ENCODE measurements at places on chromosomes 11 and 22. TPM values are rescaled to one million over a fixed set of nuclear protein-coding genes. Genes with fewer than 3 reads are reported as not detected.

DNA sequence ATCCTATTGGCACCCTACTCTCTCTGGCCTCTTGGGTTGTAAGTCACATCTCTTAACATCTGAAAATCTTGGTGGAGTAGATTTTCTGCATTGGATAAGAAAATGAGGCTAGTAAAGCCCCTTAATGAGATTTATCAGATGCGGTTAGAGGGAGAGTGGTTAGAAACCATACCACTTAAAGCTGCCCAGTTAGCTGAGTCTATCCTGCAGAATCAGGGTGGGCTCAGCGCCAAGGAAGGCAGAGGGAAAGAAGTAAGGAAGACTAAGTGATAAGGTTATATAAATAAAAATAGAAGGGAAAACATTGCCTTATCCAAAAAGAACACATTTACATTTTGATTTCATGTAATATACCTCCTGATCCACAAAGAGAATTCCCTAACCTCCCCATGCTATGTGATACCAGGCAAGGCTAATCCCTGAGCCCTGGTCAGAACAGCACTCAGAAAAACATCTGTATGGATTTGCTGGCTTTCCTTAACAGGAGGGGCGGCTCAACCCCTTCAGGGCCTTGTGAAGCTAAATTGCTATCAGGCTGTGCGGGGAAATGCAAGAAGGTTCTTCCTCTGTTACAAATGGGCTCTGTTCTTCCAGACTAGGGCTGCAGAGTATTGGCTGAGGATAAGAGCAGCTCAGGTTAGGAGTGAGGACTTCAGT is 101.7 kb downstream of the SNX19 start:
- DNase-seq: no peak

GAL3ST3 gene
- 2.3 TPM for total RNA-seq

LRRC74B gene
- not detected for total RNA-seq

TSSK2 gene
- total RNA-seq: not detected

- DNase-seq: no peak
Measured at GRCh38 chr22:27258616-27259172, 542.9 kb downstream of the MN1 start.

DNA sequence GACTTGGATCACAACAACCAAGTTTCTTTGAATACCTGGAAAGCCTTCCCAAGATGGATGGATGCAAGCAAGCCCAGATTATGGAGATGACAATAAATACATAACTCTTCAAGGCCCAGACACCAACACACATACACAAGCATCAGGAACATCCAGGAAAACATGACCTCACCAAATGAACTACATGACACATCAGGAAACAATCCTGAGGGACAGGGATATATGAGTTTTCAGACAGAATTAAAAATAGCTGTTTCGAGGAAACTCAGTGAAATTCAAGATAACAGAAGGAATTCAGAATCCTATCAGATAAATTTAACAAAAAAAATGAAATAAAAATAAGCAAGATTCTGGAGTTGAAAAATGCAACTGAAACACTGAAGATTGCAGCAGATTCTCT is 659.4 kb downstream of the METTL15 start:
- no peak for DNase-seq

- no peak for DNase-seq
Measured at GRCh38 chr11:373716-374551, 4.6 kb downstream of the B4GALNT4 start.

DNA sequence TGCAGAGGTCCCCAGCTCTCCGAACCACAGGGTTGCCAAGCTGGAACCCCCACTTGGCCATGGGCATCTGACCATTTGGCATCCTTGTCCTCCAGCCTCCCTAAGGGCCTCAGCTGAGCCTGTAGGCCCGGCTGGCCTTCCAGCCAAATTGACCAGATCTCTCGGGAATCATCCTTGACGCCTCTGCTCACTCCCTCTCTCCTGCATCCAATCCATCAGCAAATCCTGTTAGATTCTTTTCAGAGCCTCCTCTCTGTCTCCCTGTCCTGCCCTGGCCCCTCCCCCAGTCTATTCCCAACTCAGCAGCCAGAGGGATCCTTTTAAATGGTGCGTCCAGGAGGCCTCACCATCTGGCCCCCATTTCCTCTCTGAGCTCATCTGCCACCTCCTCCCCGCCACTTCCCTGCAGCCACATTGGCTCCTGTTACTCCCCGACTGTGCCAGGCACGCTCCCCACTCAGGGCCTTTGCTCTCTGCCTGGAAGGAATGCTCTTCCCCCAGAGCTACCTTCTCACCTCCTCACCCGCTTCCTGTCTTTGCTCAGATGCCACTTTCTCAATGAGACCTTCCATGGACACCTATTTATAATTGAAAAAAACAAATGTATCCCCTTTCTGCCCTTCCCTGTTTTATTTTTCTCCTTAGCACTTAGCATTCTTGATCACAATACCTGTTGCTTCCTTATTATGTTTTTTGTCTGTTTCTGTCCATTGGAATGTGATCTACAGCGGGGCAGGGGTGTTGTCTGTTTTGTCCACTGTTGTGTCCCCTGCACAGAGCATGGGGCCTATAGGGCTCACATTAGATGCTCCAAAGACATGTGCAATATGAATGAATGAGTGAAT is 78.1 kb downstream of the NFAM1 start:
- no peak for DNase-seq

DNA sequence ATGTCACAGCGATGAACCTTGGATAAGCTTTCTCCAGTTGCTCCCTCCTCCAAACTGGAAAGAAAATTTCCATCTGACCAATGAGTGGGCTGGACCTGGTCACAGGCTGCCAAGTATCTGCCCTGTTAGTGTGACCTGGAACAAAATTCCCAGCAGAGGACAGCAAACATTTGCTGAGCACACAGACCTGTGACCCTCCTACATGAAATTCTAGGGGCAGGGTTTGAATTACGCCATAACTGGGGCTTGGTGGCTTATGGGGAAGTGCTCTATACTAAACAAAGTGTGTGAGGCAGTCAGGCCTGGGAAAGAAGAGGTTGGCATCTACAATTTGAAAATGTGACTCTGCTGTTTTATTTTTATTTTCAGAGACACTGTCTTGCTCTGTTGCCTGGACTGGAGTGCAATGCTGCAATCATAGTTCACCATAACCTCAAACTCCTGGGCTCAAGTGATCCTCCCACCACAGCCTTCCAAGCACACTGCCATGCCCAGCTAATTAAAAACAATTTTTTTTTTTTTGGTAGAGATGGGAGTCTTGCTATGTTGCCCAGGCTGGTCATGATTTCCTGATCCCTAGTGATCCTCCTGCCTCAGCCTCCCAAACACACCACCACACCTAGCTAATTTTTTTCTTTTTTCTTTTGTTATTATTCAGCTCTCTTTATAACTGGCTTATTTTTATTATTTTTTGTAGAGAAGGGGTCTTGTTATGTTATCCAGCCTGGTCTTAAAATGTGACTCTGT is 13.6 kb upstream of the XBP1 start:
- DNase-seq: no peak

Data from epithelial cell of proximal tubule (primary cell).